Left hindlimb (tissue), 1 donor: ENCODE measurements at places on chromosomes 3 and 15.

- no peak for DNase-seq
These were observed 11.4 kb upstream of the PEX5L start for GRCh38 chr3:180048103-180048502.

DNA sequence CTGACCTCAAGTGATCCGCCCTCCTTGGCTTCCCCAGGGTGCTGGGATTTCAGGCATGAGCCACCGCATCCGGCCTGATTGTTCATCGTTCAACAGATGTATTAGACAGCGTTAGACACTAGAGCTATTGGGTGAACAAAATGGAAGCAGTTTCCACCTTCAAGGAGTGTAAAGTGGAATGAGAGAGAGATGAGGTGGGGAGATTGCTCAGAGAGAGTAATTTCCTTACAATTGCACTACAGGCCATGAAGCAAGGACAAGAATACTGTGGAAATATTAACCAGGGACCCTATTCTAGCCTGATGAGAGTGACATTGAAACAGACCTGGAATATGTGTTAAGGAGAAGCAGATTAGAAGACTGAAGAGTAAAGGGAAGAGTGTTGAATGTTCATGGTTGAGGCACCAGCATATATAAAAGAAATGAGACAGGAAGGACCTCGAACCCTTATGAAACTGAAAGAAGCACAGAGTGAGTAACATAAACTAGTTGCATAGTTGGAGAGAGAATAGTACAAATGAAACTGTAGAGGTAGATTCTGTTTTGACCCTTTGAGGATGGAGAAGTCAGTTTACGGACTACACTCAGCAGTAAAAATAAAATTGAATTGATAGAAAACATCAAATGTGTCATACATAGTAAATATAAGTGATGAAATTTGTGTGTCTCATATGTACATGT lies 7.2 kb downstream of the RTF1 start:
- no peak for DNase-seq

GRCh38 chr3:85740561-85740960 lies 781.8 kb downstream of the CADM2 start:
- DNase-seq = no peak

DNA sequence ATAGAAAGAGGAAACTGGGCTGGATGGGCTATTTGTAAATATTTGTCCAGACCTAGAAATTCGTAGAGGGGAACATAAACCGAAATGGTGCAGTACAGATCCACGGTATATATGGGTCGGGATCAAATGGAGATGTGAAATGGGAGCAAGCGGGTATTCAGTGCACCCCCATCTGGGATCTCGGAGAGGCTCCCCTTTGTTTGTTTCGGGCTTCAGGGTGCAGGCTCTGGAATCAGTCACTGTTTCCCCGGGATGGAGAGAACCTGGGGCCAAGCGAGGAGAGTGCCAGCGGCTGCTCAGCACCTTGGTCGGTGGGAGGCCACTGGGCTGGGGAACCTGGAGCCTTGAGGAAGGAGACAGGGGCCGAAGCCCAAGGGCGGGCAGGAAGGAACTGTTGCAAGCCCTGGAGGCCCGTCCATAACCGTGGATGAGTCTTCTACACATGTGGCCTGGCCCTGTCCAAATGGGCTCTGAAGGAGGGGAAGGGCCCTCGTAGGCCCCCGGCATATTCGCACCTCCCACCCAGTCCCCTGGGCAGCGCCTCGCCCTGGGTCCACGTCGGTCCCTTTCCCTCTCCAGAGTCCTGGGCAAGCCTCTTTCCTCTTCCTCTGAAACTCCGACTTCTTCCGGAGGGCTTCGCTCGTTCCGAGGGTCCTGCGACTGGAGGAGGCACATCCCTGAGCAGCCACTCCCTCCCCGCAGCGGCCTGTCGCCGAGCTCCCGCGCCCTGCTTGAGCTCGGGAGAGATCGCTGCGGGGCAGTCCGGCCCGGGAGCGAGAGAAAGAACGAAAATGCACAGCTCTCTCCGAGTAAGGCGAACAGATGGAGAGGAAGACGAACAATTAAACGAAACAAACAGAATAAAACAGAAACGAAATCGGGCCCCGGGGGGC lies 3.0 kb downstream of the ISL2 start:
- DNase-seq = peak; percentile 62

DNA sequence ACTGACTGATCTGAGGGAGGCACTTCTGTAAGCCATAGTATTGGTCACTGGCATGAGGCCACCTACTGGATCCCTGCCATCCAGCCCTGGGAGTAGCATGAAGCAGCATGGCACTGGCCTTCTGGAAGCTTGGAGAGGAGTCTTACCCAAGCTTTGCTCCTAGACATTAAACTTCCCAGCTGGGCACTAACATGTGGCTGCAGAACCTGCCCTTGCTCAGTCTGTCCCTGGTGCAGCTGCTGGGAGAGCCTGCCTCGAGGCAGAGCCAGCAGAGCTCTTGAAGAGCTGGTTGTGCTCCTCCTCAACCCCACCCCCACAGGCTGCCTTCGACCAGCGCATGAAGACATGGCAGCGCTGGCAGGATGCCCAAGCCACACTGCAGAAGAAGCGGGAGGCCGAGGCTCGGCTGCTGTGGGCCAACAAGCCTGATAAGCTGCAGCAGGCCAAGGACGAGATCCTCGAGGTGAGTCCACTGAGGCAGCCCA lies 17.1 kb upstream of the SNX22 start:
- no peak for DNase-seq

DNA sequence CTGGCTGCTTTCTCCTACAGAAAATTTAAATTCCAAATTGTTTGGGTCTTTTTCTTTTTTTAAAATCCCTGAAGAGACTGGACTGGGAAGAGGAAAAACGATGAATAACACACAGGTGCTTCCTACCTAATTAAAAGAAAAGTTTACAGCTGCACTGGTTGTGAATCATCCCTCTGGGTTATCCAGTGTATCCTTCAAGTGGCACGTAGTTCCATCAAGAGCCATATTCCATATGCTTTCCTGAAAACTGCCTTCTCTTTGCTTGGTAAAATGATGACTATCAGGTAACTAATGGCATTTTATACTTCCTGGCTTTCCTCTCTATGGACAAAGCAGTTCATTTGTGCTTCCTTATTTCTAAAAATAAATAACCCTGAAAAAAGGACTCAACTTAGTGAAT lies 123.2 kb downstream of the MAGI1 start:
- DNase-seq = no peak

- DNase-seq = no peak
These were observed 270.7 kb upstream of the LRTM1 start for GRCh38 chr3:55198554-55198953.

DNA sequence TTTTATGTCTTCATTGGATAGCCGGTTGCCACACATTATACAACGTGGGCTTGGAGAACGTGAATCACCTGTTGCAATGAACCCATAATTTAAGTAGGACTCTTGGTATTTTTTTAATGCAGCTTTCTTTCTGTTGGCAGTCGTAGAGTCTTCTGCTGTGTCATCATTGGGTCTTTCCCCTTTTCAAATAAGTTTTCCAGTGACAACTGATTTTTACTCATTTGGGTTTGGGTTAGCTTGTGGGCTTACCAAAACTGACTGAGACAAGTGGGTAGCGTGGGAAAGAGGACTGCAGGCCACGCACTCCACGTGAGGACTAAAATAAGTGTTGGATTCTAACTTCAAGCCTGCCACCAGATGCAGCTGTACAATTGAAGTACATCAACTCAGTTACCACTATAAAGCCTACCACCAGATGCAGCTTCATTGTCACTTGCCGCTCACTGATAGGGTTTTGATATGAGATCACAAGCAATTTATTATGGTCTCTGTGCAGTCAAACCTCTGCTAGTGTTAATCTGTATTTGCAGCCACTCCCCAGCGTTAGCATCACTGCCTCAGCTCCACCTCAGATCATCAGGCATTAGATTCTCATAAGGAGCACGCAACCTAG lies 6.4 kb upstream of the CAPN7 start:
- no peak for DNase-seq

DNA sequence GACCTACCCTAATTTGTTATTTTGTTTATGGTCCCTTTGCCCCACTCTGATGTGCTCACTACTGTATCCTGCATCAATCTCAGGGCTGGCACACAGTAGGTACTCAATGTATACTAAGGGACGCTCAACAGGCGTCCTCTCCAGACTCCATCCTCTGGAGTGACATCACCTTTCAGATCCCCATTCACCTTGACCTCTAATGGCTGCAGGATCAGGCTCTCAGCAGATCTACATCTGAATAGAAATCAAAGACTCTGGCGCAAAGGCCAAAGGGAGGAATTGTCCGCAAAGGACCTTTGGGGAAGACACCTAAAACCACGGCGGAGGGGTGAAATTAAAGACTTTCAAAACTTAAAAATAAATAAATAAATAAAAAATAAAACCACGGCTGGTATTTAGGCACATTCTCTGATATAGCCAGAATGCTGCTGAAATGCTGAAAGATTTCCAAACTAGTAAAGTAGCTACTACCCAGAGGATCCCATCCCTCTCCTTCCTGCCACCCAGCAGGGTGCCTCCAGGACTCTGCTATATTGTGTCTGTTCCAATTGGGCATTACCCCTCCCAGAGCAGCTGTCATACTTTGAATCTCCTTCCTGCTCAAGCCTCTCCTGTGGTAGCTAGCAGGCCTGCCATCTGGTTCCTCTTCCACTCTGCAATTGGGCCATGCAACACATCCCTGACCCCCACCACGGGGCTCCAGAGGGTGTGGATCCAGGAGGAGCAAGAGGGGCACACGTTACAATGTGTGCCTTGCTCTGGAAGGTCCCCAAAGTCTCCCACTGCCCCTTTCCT lies 6.1 kb downstream of the SHF start:
- no peak for DNase-seq

GRCh38 chr3:71887256-71887655 lies 102.3 kb upstream of the PROK2 start:
- DNase-seq = no peak

- DNase-seq = peak; percentile 76
These were observed 4.3 kb downstream of the PTH1R start for GRCh38 chr3:46881596-46882376.

DNA sequence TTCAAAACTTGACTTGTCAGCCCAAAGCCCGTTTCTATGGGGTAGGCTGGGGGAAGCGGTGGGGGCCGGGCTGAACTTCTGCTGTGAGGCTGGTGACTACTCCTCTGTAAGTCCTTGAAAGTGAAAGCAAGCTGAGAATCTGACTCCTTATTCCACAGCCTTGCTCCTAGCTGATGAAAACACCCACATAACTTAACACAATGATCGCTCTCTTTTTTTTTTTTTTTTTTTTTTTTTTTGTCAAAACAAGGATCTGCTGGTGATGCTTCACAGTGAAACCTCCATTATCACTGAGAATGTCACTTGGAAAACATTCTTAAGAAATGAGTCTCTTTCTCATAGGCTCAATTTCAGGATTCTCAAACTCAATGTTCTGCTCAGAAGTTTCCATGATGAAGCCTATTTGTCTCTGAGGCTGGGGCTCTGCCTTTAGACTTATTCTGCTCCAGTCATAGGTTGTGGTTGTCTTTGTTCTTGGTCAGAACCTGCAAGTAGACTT lies 31.4 kb upstream of the TKT start:
- no peak for DNase-seq

GRCh38 chr3:50491023-50491422 lies 12.4 kb downstream of the CACNA2D2 start:
- no peak for DNase-seq

- no peak for DNase-seq
These were observed 32.3 kb upstream of the PROK2 start for GRCh38 chr3:71817262-71817661.

GRCh38 chr3:170258105-170258487 lies 35.9 kb downstream of the PRKCI start:
- no peak for DNase-seq

DNA sequence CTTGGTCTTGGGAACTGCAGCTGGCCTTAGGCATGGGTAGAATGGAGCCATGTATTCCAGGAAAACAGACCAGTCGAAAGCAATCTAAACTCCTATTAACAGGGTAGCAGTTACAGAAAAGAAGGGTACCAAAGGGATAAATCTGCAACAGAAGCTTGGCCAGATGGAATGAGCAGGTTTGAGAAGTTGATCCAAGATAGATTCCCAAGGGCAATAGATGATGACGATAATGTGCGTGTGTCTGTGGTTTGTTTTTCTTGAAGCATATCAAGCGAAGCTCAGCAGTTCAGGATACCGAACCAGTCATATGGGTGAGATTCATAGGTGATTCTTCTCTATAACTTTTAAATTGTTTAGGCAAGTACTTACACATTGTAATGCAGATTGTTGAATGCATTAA lies 203.8 kb upstream of the SEMA6D start:
- DNase-seq = no peak

DNA sequence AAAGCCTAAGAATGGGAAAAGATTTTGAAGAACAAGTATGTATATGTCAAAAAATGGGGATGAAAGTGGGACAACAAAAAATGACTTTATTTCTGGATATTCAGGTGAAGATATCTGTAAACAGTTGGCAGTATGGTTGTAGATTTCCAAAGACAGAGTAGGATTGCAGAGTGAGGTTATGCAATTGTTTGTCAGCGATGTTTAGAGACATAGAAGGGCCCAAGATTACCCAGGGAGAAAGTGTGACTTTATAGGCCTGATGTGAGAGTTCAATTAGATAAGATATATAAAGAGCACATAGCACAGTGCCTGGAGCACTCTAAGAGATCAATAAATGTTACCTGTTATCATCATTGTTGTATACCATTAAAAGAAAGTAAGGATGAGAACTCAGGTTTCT lies 319.8 kb downstream of the DOCK3 start:
- DNase-seq = no peak

DNA sequence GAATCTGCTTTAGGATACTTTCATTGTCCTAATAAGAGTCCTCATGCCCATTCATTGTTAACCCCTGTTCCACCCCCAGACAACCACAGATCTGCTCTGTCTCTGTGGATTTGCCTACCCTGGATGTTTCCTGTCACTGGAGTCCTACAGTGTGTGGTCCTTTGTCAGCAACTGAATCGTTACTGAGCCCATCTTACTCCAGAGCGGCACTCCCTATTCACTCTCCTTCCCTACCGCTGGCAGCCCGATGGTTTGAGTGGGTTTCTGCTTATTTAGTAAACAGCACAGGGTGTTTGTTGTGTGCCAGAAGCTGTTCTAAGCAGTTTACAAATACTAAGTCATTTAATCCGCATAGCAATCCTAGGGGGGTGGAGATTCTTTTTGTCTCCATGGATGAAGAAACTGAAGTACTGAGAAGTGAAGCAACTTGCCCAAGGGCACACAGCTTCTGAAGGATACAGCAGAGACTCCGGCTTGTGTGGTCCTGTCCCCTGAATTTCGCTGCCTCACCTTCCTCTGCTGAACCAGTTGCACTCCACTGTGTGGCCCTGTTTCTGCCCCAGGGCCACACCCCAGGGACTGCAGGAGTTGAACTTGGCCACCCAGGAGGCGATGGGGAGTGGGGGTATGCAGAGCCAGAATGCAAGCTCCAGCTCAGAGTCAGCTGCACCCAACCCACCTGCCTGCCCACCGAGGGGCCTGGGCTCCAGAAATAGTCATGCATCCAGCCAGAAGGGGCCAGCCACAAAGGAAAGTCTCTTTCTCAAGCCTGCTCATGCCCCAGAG lies 56.5 kb upstream of the SLC6A1 start:
- no peak for DNase-seq

DNA sequence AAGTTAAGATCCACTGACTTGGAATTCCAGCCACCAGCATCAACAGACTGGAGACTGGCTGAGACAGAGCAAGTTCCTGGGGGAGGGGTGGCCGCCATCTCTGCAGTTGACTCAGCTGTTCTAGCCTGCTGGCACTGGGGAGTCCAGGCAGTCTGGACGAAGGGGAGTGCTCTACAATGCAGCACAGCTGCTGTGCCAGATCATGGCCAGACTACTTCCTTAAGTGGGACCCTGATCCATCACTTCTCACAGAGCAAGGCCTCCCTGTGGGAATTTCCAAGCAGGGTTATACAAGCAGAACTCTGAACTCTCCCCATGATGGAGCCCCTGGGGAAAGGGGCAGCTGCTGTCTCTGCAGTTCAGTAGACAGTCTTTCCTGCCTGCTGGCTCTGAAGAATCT lies 35.2 kb downstream of the PYGO1 start:
- DNase-seq = peak; percentile 54
